Naive thymus-derived CD8-positive, alpha-beta T cell (primary cell): ENCODE measurements at places on chromosomes 16 and 17.

DNA sequence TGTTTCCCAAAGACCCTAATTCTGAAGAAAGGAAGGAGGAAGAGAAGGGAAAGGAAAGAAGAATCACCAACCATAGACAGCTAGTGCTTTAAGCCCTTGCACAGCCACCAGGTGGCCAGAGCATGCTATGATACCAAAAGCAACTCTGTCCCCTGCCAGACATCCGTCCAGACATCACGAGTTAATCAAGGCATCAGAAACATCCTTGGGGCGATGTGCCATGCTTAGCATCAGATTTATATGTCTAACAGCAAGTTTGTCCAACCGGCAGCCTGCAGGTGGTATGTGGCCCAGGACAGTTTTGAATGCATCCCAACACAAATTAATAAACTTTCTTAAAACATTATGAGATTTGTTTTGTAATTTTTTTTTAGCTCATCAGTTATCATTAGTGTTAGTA, 2.9 kb upstream of the CRYBA1 start:
- DNase-seq = no peak

DNA sequence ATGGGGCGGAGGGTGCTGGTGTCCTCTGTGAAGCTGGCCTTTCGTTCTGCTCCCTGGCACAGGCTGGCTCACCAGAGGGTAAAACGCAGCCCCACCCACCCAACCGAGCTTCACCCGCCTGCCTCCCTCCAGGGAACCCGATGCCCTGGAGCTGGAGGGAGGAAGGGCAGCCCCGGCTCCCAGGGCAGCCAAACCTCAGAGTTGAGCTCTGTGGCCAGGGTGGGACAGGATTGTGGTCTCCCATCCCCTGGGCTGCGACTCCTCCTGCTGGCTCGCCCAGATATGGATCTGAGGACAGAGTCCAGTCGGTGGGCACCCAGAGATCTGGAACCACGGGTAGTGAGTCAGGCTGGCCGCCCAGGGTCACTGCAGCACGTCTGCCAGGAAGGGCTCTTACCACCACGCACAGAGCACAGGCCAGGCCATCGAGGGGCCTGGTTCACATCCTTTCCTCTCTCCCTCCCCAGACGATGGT, 42.6 kb upstream of the CHMP6 start:
- DNase-seq = peak; percentile 45

DNA sequence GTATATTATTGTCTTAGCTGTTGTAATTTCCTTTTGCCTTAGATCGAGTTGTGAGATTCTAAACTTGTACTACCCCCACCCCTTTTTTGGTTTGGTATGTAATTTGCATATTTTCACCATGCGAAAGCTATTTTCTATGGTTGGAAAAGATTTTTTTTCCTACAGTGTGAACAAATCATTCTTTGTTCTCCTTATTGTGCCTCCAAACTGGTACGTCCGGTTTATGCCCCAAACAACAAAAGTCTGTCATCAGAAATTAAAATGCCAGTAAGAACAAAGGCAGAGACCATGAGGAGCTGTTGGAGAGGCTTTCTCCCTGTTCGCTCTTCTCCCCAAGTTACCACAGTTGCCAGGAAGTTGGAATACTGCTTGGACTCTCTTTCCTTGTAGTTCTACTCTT, 66.1 kb downstream of the BCAS3 start:
- DNase-seq = no peak

DNA sequence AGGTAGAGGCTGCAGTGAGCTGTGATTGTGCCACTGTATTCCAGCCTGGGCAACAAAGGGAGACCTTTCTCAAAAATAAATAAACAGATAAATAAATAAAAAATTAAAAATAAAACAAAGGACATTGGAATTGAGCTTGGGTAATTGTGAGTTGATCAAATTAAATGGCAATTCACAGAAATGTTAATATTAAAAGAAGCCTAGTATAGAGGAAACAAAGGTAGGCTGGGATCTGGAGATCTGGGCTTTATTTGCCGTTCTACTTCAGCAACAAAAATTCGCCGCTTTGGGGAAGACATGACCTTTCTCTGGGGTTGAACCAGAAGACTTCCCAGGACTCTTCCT, 332 bp upstream of the VPS25 start:
- no peak for DNase-seq

- DNase-seq = no peak
Observed at GRCh38 chr17:36105781-36106492, 2.3 kb downstream of the CCL4 start.

GRCh38 chr17:74525465-74525725, 5.9 kb downstream of the CD300LB start:
- DNase-seq = no peak

DNA sequence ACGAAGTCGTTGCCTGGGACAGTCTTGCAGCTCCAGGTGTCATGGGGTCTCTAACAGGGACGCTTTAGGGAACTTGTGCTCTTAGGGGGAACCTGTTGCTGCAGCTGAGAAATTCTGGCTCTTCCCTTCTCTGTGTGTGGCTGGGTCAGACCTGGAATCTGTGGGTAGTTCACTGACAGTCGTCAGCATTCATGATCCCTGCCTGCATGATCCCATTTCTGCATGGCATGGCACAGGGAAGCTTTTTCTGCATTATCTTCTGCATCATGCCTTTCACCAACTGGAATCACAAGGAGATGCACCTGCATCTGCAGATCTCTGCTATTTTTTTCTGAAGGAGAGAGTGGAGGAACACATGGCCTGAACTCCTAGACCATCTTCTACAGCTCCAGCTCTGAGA, 85.6 kb downstream of the SOX9 start:
- DNase-seq = no peak

- no peak for DNase-seq
Observed at GRCh38 chr16:88681084-88681680, 5.1 kb downstream of the SNAI3 start.

DNA sequence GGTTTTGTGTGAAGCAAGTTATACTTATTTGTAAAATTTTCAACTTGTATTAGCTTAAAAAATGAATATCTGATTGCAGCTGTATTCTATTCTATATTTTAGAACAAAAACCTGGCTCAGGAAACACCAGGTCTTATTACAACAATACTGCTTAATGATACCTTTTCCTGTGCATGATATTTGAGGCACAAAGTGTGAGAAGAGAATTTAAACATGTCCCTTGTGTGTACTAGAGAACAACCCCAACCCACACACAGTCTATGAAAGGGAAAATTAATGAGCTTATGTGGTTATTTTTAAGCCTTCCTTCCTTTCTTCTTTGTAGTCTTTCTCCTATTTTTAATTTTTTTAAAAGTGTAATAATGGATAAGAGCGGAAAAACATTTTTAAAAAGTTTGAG, 122.6 kb upstream of the MON1B start:
- DNase-seq = no peak

GRCh38 chr17:12046786-12047185, 26.1 kb downstream of the MAP2K4 start:
- no peak for DNase-seq

- DNase-seq = no peak
Observed at GRCh38 chr17:44763170-44763569, 4.4 kb downstream of the ADAM11 start.

DNA sequence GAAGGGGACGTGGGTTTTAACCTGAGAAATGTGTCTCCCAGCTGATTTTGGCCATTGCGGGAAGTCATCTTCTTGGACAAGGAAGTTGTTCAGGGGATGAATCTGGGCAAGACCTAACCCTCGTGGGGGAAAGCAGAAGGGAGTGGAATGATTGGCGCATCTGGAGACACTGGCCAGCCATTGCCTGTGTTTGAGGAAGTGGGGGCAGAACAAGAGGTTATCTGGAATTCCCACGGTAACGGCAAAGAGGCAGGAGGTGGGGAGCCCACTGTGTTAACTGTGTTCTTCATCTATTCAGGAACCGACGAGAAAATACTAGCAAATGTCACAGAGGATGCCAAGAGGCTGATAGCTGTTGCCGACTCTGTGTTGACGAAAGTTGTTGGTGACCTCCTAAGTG, 66.9 kb downstream of the RNF213 start:
- no peak for DNase-seq

GRCh38 chr17:74268558-74268957, 5.5 kb upstream of the DNAI2 start:
- DNase-seq = no peak

DNA sequence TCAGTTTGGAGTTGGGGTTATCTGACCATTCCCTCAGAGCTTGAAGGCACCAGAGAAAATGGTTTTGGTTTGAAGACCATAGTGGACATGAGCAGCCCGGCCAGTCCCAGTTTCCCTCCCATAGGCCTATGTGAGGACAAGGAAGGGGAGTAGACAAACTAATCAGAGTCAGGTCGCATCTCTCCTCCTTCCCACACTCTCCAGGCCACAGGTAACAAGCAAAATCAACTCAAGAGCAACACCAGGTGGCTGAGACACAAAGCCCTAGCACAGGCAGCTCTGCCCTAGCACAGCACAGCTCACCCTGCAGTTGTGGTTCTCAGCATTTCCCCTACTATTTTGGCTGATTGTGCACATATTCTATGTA, 7.2 kb downstream of the SUPT4H1 start:
- peak; percentile 52 for DNase-seq

DNA sequence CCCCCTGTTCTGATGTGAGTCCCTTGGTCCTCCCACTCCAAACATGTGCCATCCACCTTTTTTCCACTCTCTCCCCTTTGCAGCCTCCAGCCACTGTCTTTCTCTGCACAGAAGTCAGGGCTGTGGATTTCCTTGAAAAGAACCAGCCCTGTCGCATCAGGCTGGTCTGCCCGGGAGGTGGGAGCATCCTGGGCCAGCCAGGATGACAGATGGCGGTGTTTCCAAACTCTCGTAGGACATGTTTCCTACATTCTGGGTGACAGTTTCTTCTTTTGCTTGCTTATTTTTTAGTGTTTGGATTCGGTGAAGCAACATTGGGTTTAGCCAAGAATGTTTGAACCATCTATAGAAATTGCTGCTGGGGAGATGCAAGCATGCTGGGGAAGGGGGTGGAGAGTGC, 100.8 kb downstream of the CCDC182 start:
- no peak for DNase-seq

DNA sequence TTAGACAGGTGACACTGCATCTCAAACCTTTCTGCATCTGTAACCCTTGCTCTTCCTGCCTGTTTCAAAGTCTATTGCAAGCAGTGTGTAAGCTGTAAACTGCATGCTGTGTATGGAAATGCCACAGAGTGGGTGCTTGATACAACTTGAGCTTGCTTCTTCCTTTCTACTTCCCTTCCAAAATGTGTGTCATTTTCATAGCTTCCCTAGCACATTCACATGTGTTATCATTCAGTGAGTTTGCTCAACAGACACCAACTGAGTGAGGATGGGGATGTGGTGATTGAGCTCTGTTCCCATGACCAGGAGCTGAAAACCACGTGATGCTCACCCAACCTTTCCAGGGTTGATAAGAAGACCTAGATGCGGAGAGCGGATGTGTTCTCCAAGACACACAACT, 111.1 kb downstream of the VAT1L start:
- DNase-seq = no peak

GRCh38 chr16:68732042-68732680, 4.9 kb upstream of the CDH1 start:
- DNase-seq = no peak

DNA sequence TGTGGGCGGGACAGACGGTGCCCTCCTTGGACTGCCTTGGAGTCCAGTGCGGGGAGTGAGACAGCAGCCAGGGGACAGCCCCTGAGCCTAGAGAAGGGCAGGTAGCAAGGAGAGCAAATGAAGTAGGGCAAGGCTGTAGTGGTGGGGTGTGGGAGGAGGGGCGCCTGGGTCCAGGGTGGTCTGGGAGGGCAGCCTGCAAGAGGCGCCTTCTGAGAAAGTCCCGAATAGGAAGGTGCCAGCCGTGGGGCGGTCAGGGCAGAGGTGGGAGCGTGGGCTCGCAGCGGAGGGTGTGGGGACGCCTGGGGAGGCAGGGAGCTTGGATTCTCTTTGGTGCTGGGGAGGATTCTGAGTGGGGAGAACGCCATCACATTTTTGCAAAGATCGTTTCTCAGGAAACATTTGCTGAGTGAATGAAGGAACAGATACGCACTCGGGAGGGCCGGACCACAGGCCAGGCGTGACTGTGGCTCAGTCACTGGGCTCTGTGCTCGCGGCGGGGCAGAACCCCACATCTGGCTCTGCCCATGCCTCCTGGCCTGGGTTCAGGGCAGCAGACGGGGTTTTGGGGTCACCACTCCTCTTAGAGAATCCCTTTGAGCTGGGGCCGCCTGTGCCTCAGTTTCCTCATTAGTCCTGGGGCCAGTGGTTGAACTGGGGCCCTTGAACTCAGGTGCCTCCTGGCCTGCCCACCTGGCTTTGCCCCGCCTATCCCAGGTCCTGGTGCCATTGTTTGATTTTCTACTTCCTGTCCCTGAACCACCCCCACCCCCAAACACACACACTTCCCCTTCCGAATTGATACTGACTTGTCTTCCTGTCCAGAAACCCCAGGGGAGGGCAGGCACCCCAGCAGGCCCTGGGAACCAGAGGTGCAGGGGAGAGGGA, 4.2 kb downstream of the SNN start:
- no peak for DNase-seq

- no peak for DNase-seq
Observed at GRCh38 chr16:55494994-55495421, 13.9 kb upstream of the LPCAT2 start.

GRCh38 chr17:59561042-59561441, 4.4 kb upstream of the DHX40 start:
- DNase-seq = no peak

- DNase-seq = no peak
Observed at GRCh38 chr16:181565-182021, 1.3 kb downstream of the HBQ1 start.

DNA sequence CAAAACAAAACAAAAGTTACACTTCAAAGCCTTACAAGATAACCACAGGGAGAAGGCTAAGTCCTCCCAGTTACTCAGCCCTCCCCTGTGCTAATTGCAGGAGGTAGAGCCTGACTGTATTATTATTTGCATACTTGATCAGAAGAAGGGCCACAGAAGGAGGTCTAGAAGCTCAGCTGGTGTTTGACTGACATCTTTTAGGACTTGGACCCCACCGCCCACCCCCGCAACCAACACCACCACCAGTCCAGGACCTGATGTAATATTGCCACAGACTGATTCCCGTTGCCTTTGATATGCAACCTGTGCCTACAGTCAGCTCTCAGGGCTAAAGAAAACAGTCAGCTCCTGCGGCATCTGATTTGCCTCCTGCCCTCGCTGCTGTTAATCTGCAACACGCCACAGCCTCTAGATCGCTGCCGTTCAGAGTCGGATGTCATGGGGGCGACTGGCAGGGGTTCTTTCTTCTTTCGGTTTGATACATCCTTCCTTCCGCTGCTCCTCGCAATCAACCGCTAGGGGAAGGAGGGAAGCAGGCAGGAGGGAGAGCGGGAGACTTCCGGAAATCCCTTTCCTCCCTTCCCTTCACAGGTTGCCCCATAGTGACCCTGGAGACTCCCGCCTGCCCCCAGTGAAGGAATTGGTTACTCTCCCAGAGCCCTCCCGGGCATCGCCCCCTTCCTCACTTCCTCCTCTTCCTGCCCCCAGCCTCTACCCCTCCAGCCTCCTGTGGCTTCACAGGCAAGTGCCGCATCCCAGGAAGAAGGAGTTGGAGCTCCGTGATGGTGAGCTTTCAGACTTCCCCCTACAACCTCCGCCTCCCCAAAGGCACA, 90.5 kb upstream of the SOX9 start:
- DNase-seq = peak; percentile 27
